ENCODE measurements at places on chromosomes 7 and 10.

- no peak for DNase-seq
Observed at GRCh38 chr7:15938115-15938514, 251.6 kb upstream of the MEOX2 start.

DNA sequence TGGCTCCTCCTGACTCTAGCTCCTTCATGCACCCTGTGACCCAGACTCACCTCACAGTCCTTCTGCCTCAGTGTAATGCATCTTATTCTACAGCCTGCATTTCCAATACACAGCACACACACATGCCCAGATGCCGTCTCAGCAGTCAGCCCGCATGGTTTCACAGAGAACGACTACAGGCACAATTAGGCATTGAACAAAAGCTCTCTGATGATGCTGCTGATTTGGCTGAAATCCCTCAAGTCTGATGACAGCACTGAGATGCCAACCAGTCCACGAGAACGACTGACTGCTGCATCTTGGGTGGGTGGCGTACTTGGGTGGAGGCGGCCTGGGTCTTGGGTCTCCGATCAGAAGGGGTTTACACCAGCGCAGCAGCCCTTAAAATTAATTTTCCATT, 200.4 kb downstream of the TAX1BP1 start:
- no peak for DNase-seq

DNA sequence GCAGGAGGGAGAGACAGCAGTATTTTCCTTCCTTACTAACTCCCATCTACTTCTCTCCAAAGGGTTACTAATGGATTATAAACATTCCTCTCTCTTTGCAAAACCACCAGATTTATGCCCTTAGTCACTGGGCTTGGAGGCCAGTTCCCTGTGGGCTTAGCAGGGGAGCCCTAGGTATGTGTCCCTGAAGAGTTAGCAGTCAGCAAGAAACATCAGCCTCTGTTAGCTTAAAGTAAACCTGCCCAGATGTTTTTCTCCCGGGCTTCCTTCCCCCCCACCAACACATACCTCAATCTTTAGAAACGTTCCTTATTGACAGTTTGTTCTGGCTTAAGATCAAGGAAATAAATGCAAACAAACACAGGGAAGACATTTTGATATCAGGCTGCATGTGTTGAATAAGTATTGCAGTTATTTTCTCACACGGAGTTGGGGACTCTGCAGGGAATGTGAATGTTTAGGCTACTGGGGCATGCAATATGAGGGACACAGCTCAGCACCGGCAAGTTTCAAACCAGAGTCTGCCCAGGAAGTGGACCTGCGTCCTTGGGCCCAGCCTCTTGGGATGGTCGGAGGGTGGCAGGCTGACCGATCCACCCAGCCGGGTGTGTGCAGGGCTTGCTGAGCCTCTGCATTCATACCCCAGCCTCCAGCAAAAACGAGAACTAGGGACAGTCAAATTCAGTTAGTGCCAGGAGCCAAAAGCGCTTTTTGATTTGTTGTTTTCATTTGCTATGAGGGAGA, 252.0 kb upstream of the GRB10 start:
- DNase-seq: no peak

DNA sequence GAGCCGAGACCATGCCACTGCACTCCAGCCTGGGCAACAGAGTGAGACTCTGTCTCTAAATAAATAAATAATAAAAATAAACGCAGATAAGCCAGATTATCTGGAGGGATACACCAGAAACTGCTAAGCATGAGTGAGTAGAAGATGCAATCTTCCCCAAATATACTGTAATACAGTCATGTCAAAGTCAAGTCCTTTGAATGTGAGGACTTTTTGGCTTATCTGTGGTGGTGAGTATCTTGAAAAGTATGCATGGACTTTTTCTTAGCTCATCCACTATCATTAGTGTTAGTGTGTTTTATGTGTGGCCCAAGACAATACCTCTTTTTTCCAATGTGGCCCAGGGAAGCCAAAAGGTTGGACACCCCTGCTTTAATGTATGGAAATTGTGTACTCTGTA, 44.7 kb upstream of the PITRM1 start:
- DNase-seq: no peak

GRCh38 chr10:22583683-22584082, 130.7 kb downstream of the PIP4K2A start:
- DNase-seq: no peak

GRCh38 chr10:97650726-97651125, 10.3 kb downstream of the PI4K2A start:
- no peak for DNase-seq

DNA sequence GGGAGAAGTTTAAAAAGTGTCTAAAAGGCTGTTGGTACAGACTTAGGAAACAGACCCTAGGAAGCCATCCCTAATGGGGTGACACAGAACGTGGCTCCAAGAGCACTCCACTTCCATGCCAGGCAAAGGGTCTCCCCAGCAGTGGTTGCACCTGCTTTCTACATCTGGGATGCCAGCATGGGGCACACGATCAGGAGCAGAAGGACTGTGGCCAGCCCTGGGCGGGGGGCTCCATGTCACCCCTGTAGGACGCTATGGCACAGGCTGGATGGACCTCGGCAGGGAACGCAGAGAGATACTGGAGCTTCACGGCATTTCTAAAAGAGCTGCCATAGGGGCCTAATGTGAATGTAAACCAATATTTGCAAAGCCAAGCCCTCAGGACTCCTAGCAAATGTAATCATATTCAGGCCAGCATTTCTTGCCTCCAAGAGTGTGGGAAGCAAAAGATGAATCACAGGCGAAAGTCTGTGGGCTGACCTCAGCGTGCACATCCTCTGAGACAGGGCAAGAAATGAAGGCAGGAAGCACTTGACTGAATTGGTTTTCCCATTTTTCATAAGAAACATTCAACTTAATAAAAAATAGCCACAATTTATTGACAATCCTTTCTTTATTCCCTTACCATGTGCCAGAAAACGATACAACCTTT, 93.9 kb downstream of the ATXN7L1 start:
- no peak for DNase-seq

- DNase-seq: no peak
Observed at GRCh38 chr7:138316421-138317043, 143.5 kb upstream of the TRIM24 start.

DNA sequence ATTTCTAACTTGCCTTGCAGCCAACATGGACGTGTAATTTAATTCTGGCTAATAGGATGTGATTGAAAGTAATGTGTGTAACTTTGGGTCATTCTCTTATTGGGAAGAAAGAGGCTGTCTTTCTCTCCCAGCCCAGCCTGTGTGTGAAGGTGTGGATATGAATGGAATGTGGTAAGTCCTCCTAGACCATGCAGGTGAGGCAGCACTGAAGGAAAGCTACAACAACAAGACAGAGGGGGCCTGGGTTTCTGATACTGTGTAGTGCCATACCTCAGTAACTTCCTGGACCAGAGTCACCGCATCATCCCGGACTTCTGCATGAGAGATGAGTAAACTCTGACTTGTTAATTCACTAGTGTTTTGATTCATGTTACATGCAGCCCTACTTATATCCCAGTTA, 237.0 kb downstream of the EXOC4 start:
- DNase-seq: no peak

- no peak for DNase-seq
Observed at GRCh38 chr7:159113056-159113455, 31.6 kb downstream of the VIPR2 start.

- no peak for DNase-seq
Observed at GRCh38 chr10:30705101-30705624, 75.6 kb upstream of the LYZL2 start.

- no peak for DNase-seq
Observed at GRCh38 chr7:105877736-105878135, 1.3 kb upstream of the ATXN7L1 start.

- no peak for DNase-seq
Observed at GRCh38 chr10:112465299-112465883, 18.4 kb downstream of the VTI1A start.

DNA sequence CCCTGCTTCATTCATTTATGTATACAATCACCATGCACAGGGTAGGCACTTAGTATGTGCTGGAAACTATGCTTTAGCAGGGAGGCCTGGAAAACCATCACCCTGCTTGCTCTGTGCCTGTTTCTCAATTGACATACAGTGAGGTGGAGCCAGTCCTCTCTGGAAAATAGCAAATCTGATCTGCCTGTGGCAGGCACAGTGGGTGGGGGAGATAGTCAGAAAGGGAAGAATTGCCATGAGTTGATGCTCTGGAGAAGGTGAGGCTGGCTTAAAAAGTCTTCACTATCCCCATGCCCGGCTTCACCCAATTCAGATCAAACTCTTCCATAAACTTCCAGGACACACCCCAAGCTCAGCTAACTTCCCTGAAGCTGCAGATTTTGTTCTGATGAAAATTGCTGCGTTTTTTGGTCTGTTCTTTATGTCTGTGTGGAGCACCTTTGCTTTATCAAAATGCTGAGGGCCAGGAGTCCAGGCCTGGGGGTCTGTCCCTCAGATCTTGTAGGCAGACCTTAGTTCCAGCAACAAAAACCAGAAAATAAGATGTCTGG, 84.8 kb downstream of the ANK3 start:
- DNase-seq: no peak

Measured in effector CD4-positive, alpha-beta T cell (primary cell).